ENCODE measurements at places on chromosomes 11 and 22. TPM values are rescaled to one million over a fixed set of nuclear protein-coding genes. Genes with fewer than 3 reads are reported as not detected.
A peak's percentile ranks its signal among the peaks of the same experiment; 100 is the strongest.

GPHA2 gene
- not detected for total RNA-seq

- peaks cover 2% of the 10 kb centered on the region for H3K36me3 ChIP-seq
- peaks cover 61% of the 10 kb centered on the region for H3K4me1 ChIP-seq
- peaks cover 13% of the 10 kb centered on the region for H3K27me3 ChIP-seq
- no peak overlapping the region for H3K27ac ChIP-seq
Observed at GRCh38 chr22:37269936-37270678, 12.2 kb upstream of the CYTH4 start.

GRCh38 chr22:39174498-39175352 lies 22.2 kb upstream of the CBX7 start:
- H3K4me3 ChIP-seq: peak overlapping the region; percentile 20
- H3K4me1 ChIP-seq: peaks cover 59% of the 10 kb centered on the region
- peak overlapping the region; percentile 92 for H3K27ac ChIP-seq
- peak; percentile 80 for DNase-seq
- no peaks in the 10 kb centered on the region for H3K27me3 ChIP-seq
- H3K36me3 ChIP-seq: no peaks in the 10 kb centered on the region

GRCh38 chr22:26576026-26576680 lies 13.8 kb downstream of the TPST2 start:
- H3K36me3 ChIP-seq: peaks cover 18% of the 10 kb centered on the region
- H3K27ac ChIP-seq: no peak overlapping the region
- H3K4me3 ChIP-seq: no peak overlapping the region
- DNase-seq: no peak

DNA sequence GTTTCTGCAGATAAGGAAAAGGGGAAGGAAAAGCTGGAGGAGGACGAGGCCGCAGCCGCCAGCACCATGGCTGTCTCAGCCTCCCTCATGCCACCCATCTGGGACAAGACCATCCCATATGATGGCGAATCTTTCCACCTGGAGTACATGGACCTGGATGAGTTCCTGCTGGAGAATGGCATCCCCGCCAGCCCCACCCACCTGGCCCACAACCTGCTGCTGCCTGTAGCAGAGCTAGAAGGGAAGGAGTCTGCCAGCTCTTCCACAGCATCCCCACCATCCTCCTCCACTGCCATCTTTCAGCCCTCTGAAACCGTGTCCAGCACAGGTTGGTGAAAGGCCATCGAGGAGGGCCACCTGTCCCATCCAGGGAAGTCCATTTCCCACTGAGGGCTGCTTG lies 5.6 kb downstream of the TEF start:
- no peak overlapping the region for H3K4me3 ChIP-seq
- peaks cover 12% of the 10 kb centered on the region for H3K4me1 ChIP-seq
- H3K36me3 ChIP-seq: no peaks in the 10 kb centered on the region
- no peak overlapping the region for H3K27ac ChIP-seq

DNA sequence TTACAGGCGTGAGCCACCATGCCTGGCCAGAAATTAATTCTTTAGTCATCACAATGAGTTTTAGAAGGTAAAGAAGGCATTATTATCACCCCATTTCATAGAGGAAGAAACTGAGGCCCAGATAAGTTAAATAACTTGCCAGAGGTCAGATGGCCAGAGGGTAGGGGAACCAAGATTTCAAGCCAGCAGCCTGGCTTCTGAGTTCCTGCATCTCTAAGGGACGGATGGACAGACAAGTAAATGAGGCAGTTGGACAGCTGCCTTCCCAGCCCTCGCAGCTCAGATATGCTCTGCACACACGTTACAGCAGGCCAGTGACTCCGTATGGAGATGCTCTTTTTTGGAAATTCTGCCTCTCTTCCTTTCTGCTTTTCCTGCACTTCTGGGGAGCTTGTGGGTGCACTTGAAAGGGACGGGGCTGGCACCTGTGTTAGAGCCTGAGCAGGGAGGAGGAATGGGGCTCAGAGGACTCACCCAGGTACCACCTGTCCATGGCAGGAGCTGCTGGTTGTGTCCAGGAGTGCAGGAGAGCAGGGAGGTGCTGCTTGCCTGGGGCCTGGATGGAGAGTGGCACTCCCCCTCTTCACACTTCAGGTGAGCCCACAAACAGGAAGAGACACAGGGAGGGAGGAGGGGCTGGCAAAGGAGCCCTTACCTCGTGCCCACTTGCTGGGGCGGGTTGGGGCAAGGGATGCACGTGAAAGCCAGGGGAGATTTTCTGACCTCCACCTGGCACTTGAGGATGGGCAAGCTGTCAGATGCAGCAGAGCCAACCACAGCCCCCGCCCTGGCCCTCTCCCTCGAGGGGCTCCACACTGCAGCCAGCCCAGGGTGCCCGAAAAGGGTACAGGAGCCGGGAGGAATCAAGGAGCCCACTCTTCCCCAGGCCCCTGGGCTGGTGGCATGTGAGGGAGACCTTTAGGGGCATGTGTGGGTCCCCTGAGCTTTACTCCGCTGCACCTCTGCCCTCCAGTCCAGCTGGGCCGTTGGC lies 3.3 kb upstream of the FXYD2 start:
- peaks cover 2% of the 10 kb centered on the region for H3K27me3 ChIP-seq
- peak overlapping the region; percentile 82 for H3K27ac ChIP-seq
- peaks cover 68% of the 10 kb centered on the region for H3K4me1 ChIP-seq
- H3K36me3 ChIP-seq: no peaks in the 10 kb centered on the region
- DNase-seq: no peak
